ENCODE measurements at places on chromosomes 3 and 15. TPM values are rescaled to one million over a fixed set of nuclear protein-coding genes. Genes with fewer than 3 reads are reported as not detected.

Gene FBXL22
- total RNA-seq, result 0.11 TPM

Gene A4GNT
- total RNA-seq, result not detected

Gene FANCD2OS
- total RNA-seq, result not detected

Gene FILIP1L
- total RNA-seq, result 35.6 TPM

Gene DPPA4
- total RNA-seq, result not detected

Gene GNB4
- 105 TPM for total RNA-seq

Gene ADGRG7
- total RNA-seq, result not detected

All from pulmonary artery endothelial cell (primary cell).